Activated CD8-positive, alpha-beta T cell treated with anti-CD3 and anti-CD28 coated beads, Interleukin-2, amount 10 ng/mL, durations not matched to agents 7 days and 5 days (primary cell): ENCODE measurements at places on chromosomes 11 and 22.
A peak's percentile ranks its signal among the peaks of the same experiment; 100 is the strongest.

DNA sequence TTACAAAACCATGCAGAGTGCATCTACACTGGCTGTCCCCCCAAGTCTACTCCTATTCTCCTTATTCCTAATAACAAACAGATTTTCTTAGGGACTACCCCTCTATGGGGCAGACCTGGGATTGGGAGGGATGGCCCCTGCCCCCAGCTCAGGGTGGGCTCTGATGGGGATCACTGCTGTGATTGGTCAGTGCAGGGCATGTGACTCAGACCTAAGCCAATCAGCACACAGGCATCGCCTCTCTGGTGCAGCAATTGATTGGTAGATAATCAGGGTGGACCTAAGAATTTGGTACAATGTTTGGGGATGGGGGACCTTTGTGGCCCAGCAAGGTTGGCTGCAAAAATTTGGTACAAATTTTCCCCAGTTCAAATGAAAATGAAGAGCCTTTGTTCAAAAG, 57.2 kb upstream of the SHANK2 start:
- DNase-seq = no peak

GRCh38 chr22:23263651-23264555, 83.6 kb downstream of the BCR start:
- DNase-seq = peak; percentile 62

DNA sequence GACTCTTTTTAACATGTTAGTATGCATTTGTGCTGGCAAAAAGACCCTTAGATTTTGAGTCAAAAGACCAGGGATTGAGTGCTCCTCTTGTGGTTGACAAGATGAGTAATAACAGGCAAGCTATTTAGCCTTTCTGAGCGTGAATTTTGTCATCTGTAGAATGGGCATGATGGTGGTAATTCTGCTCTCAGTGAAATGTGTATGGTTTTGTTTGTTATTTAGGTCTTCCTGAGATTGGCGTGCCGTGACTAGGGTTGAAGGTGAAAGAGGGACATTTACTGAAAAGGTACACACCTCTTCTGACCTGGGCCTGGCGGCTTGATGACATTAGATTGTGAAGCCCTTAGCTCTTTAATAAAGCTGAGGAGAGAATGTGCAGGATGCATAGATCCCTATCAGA, 8.4 kb upstream of the CEP295 start:
- no peak for DNase-seq

- no peak for DNase-seq
Observed at GRCh38 chr11:7640816-7641215, 32.5 kb downstream of the CYB5R2 start.

DNA sequence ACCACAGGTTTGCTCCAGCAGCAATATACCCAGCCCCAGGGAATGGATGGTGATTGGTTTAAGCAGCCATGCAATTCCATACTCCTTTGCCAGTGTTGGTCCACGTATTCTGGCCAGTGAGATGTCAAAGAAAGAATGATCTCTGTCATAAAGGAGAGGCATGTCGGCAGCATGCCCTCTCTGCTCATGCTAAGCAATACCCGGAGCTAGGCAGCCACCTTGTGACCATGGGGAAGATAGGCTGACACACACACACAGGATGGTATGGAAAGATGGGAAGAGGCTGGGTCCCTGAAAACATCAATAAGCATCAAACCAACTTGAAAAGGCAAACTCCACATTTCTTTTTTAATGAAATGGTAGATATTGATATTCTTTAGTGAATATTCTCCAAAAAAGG, 5.1 kb downstream of the ABCC8 start:
- DNase-seq = no peak
